ENCODE measurements at places on chromosomes 4 and X. TPM values are rescaled to one million over a fixed set of nuclear protein-coding genes. Genes with fewer than 3 reads are reported as not detected.

GLOD5 gene
- total RNA-seq, result not detected

GPM6B gene
- 33.7 TPM for total RNA-seq

ARMCX4 gene
- 13.4 TPM for total RNA-seq

TBX22 gene
- total RNA-seq, result not detected

DNA sequence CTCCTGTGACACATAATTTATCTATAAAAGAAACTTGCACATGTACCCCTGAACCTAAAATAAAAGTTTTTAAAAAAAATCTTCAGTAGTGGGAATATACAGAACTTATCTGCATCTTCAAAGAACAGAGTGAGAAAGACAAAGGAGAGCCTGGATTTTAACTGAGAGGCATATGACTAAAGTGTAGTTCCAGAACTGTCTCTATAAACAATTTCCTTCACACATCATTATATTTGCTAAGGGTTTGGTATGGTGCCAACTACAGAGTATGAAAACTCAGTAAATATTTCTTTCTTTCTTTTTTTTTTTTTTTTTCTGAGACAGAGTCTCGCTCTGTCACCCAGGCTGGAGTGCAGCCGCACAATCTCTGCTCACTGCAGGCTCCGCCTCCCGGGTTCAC is 49.9 kb upstream of the NFKB1 start:
- no peak for DNase-seq

- DNase-seq, result no peak
These were observed 961.0 kb downstream of the PCDH18 start for GRCh38 chr4:136571315-136571714.

GRCh38 chrX:39261446-39262147 is 460.3 kb downstream of the MID1IP1 start:
- no peak for DNase-seq

GRCh38 chrX:68880846-68881552 is 52.2 kb downstream of the EFNB1 start:
- no peak for DNase-seq

DNA sequence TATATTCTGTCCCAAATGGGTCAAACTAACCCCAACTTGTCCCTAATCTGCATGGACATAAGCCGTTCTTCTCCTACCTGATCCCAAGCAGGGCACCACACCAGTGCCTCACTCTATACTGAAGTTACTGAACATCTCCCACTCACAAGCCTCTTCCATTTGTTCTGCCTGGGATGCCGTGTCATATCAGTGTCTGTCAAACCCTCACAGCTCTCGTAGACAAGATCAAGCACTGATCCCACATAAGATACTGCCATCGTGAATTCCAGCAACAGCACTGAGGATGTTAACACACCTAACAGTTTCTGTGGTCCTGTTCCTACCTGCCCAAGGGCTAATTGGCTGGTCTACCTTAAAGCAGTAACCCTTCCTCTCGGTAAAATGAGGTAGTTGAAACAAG is 162.1 kb downstream of the APBB2 start:
- no peak for DNase-seq
